Stimulated activated CD4-positive, alpha-beta T cell treated with anti-CD3 and anti-CD28 coated beads, TNF-alpha, amount 100 ng/mL, for 4 hours (primary cell): ENCODE measurements at places on chromosomes 2 and 18.
A peak's percentile ranks its signal among the peaks of the same experiment; 100 is the strongest.

GRCh38 chr2:241894056-241894641, 24.6 kb downstream of the RTP5 start:
- no peak for DNase-seq

DNA sequence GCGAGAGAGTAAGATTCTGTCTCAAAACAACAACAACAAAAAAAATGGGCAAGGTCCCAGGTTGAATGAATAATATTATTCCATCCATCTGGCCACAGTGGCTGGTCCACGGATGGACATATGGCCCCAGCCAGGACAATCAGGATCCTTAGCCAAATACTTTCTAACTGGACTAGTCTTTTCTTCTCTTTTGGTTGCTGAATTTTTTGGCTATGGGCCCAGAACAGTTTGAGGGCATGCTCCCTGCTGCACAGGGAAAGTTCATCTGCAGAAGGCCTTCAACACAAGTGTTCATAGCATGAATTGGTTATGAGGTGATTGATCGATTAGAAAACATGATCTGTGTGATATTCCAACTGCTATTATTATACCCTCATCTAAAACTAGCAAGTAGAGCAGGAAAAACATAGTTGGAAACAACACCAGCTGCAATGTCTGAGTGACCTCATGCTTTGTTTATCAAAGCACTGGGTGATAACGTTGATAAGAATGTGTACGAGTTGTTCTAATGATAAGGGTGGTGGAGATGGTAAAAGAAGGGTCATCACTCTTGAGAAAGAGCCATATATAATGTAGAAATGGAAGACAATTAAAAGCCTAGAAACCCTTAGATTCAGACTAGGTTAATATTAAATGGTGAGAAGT, 47.8 kb upstream of the RNF103 start:
- DNase-seq, result no peak

DNA sequence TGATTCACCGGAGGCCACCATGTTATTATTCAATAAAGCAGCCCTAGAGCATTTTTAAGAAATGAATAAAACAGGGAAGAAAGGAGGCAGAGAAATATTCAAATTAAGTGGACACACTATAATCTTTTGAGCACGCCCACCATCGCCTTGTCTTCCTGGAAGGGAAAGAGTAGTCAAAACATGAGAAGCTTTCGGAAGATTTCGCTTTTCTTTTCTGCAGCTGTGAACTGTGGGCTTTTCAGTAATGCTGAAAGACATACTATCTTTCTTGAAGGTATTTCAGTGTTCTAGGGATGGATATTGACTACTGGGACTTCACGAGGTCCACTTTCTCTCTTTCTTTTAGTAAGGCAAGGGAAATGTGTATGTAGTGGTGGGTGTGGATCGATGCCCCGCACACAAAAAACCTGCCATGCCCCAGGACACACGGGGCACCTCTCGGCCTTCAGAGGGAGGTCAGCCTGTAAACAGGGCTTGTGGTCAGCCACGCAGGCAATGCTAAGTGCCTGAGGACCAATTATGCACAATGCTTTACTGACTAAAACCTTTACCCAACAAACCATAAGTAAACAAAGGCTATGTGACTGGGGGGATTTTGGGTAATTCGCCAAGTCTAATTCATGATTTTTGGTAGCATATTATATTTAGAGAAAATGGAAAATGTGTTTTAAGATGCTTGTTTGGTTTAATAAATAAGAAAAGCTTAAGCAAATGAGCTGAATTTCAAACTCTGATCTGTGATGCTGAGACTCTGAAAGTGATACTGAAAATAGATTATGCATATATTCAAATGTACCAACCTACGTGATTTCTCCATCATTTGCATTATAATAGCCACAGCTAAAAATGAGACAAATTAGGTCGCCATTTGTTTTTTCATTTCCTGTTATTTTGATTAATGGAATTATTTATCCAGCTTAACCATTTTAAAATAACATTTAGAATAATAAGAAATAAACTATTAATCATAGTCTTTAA, 130.5 kb downstream of the ZNF516 start:
- DNase-seq, result no peak

DNA sequence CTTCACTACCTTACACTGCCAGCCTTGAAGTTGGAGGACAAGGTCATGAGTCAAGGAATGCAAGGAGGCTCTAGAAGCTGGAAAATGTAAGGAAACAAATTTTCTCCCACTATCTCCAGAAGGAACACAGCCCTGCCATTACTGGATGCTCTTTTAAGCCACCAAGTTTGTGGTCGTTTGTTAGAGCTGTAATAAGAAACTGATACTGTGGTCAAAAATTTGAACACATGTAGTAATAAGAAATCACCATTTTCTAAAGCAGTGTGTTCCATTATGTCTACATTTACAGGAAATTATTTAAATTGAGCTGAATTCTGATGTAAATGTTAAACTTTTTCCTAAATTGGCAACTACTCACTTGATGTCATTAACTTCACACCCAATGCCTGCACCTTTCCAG, 729.0 kb downstream of the KCNJ3 start:
- no peak for DNase-seq

DNA sequence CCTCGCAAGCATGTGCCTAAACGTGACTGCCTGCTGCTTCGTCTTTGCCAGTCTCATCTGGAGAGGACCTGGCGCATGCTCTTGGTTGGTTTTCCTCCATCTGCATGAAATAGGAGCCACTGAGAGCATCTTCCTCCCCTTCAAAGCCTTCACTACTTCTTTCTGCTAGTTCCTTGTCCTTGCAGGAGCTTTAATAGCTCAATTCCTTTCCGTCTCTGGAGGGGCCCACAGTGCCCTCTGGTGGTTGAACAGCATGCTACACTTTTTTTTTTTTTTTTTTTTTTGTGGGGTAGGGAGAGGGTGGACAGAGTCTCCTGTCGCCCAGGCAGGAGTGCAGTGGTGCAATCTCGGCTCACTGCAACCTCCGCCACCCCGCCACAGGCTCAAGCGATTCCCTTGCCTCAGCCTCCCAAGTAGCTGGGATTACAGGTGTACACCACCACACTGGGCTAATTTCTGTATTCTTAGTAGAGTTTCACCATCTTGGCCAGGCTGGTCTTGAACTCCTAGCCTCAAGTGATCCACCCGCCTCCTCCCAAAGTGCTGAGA, 59.6 kb downstream of the SP110 start:
- peak; percentile 25 for DNase-seq

- no peak for DNase-seq
Measured at GRCh38 chr2:170118641-170119040, 59.3 kb upstream of the MYO3B start.

GRCh38 chr2:215571689-215572088, 135.8 kb upstream of the FN1 start:
- no peak for DNase-seq

GRCh38 chr2:120978359-120979050, 242.8 kb downstream of the GLI2 start:
- DNase-seq, result no peak
